Stimulated activated CD4-positive, alpha-beta T cell treated with anti-CD3 and anti-CD28 coated beads, Interleukin-15, amount 100 ng/mL, for 48 hours (primary cell): ENCODE measurements at places on chromosomes 4 and X.

DNA sequence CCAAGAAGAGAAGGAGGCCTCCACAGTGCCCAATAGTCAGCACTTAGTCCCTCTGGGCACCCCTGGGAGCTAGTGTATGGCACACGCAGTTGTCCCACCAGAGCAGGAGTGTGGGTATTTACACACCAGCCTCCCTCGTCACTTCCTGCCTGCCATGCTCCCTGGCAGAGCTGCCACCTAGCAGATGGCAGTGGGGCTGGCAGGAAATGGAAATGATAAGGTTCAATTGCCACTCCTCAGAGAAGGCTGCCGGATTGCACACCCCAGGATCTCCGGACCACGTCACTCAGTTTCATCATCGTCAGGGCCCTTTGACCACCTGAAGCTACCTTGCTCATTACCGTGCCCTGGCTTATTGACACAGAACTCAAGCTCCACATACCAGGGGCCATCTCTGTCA, 173.3 kb upstream of the PSAPL1 start:
- no peak for DNase-seq

DNA sequence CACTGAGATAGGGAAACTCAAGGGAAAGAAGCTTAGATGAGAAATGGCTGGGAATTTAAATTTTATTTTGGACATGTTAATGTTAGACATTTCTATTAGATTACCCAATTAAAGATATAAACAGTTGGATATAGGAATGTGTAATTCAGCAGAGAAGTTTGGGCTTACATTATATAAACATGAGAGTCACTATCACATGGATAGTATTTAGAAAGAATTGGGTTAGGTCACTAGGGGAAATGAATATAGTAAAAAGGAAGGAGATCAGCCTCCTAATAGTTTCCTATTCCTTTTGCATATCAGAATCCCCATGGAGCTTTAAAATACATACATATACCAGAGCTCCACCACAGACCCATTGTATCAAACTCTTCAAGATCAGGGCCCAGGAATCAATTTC, 19.6 kb upstream of the CXCL5 start:
- no peak for DNase-seq

GRCh38 chr4:84614891-84615290, 32.0 kb downstream of the CDS1 start:
- DNase-seq, result no peak

- no peak for DNase-seq
Measured at GRCh38 chr4:150818661-150819060, 196.4 kb downstream of the LRBA start.

DNA sequence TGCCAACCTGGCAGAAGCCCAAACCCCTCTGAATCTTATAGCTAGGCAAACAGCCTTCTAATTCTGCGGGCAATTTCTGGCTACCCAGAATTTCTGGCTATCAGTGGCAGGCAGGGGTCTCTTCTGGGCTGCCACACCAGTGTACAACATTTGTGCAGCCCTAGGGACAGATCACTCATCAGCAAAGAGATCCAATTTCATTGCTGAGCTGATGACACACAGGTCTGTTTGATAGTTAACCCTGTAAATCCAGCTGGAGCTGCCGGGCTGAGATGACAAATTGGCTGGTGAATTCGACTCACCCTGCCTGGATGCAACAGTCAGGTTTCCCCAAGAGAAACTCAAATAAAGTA, 2.4 kb downstream of the MID1 start:
- no peak for DNase-seq

GRCh38 chr4:182925298-182925757, 8.1 kb upstream of the DCTD start:
- DNase-seq, result no peak

- DNase-seq, result no peak
Measured at GRCh38 chr4:26719954-26720552, 136.2 kb downstream of the TBC1D19 start.

GRCh38 chrX:150569155-150569477, 695 bp downstream of the MTM1 start:
- DNase-seq, result no peak

GRCh38 chrX:38558686-38559085, 2.7 kb upstream of the TSPAN7 start:
- no peak for DNase-seq
